Activated CD4-positive, CD25-positive, alpha-beta regulatory T cell treated with anti-CD3 and anti-CD28 coated beads, Interleukin-2, amount 50 U/mL, for 16 hours (primary cell): ENCODE measurements at places on chromosomes 7 and 10.

GRCh38 chr7:35792472-35792871 is 8.4 kb upstream of the SEPTIN7 start:
- no peak for DNase-seq

DNA sequence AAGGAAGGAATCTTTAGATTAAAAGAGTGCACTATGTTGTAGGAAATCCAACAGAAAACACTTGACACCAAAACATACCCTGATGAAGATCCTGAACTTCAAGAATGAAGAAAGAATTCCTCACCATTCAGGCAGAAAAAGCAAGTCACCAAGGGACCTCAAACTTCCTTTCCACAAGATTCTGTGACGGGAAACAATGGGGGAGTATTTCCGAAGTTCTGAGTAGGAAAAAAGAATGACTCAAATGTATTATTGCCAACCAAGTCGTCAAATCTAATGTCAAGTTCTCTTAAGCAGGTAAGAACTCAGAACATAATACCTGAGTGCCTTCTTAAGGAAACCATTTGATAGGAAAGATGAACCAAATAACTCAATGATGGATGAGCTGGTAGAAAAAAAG is 44.7 kb upstream of the MTURN start:
- DNase-seq, result no peak

- DNase-seq, result no peak
Observed at GRCh38 chr7:132899833-132900232, 182.1 kb downstream of the CHCHD3 start.

- no peak for DNase-seq
Observed at GRCh38 chr10:58765910-58766309, 253.2 kb downstream of the BICC1 start.

DNA sequence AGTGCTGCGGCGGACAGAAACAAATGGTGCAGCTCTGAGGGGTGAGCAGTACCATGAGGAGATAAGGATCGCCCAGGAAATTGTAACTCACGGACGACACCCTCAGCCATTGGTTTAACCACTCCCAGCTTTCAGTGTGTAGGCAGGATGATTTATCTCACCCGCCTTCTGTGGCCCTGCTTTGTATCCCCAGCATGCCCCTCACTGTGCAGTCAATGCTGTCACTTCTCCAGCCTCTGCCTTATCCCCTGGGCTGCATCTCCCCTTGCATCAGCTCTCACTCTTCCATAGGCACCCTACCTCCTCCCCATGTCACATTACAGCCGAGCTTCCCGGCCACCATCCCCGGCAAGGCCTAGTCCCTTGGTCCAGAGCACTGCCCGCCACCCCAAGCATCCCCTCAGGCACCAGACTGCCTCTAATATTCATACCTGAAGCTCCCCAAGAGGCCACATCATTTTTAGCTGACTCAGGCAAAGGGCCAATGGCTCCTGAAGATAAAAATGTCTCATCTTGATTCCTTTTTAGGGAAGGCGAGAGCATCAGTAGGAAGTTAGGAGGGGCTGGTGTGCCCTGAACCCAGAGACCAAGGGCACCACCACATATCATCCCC is 77.1 kb downstream of the CARD11 start:
- no peak for DNase-seq
